ENCODE measurements at places on chromosomes 16 and 17.
A peak's percentile ranks its signal among the peaks of the same experiment; 100 is the strongest.

GRCh38 chr16:56348168-56349085, 76.9 kb downstream of the AMFR start:
- DNase-seq, result no peak

- peak; percentile 5 for DNase-seq
Observed at GRCh38 chr17:19996086-19996485, 13.1 kb upstream of the SPECC1 start.

GRCh38 chr16:87053016-87053982, 263.9 kb downstream of the C16orf95 start:
- no peak for DNase-seq

- no peak for DNase-seq
Observed at GRCh38 chr17:31692027-31692426, 167.0 kb downstream of the COPRS start.

DNA sequence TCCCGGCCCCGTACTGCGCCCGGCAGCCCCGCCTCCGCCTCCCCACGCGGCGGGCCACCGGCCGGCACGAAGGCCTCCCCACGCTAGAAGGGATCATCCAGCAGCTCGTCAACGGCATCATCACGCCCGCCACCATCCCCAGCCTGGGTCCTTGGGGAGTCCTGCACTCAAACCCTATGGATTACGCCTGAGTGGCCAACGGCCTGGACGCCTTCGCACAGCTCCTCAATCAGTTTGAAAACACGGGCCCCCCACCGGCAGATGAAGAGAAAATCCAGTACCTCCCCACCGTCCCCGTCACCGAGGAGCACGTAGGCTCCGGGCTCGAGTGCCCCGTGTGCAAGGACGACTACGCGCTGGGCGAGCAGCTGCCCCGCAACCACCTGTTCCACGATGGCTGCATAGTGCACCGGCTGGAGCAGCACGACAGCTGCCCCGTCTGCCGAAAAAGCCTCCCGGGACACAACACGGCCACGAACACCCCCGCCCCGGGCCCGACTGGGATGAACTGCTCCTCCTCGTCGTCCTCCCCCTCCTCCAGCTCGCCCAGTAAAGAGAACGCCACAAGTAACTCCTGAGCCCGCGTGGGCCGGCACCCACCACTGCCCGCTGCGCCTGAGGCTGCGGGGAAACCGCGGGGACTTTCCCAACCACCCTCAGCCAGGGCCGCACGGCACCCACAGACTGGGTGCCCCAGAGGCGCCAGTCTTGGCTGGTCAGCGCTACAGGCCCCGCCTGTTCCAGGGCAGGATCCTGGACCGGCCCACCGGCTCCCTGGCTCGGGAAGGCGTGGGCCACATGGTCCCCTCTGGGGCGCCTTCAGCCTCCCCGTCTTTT, 39.0 kb upstream of the AKAP1 start:
- DNase-seq, result no peak

DNA sequence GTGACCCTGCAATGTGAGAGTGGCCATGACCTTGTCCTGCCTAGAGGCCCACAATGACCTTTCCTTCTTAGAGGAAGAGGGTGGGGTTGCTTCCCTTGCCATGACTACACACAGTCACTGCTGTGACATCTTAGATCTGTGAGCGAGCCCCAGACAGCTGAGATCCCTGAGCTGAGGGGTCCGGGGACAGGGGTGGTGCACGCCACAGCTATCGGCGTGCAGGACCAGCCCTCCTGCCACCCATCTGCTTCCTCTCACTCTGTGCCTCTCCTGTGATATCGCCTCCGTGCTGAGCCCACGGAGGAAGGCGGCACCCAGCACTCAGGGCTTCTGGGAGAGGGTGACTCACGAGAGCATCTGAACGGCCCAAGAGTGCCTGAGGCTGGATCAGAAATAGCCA, 35.2 kb downstream of the KIAA0513 start:
- DNase-seq, result no peak

- no peak for DNase-seq
Observed at GRCh38 chr17:16267174-16267573, 50.2 kb downstream of the PIGL start.

DNA sequence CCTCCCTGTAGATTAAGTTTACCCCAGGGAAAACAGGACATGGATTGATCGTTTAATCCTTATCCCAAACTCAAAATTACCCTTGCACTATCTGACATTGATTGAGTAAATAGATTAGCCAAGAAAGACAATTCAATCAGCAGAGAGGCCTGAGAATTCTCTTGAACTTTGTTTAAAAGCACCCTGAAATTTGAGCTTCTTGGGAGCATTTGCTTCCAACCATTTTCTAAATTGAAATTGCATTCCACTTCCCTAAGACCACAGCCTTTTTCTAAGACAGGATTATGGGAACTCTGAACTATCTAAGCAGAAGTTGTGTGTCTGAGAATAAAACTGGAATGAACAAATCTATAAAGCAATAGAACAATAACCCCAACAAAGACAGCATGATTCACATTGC, 76.6 kb upstream of the TNRC6A start:
- no peak for DNase-seq

GRCh38 chr17:47987240-47987835, 16.4 kb downstream of the CDK5RAP3 start:
- DNase-seq, result no peak

DNA sequence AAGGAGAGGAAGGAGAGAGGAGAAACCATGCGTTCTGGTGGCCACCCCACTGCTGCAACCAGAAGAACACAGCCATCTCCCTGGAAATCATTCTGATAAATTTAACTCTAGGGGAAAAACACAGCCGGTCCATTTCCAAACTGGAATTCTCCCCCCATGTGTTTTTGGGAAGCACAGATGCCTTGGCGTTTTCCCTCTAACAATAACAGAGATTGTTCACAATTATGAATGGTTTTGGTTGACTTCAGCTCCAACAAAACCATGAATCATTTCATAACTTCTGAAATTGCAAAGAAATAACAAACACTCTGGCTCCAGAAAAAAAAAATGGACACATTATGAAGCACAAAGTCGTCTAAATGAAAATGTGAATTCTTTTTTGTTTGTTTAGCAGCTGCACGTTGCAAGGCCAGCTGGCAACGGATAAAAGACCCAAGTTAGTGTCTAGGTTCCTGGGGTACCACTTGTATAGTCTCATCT, 46.2 kb downstream of the GNAO1 start:
- no peak for DNase-seq

GRCh38 chr16:30046178-30046577, 15.1 kb upstream of the TLCD3B start:
- no peak for DNase-seq

DNA sequence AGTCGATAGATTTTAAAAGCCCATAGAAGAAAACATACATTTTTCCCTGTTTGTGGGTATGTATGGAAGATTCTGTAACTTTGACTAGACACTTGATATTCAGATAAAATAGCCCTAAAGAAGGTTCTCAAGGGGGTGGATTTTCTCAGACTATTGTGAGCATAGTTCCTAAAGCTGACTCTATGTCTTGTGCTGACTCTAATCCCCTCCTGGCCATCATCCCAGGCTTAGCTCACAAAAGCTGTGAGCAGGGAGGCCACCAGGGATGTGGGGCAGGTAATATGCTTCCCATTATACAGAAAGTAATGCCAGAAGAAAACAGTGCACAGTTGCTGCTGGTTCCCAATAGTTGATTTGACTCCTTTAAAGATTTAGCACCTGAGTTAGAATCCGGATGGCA, 32.0 kb downstream of the CDH13 start:
- DNase-seq, result no peak

DNA sequence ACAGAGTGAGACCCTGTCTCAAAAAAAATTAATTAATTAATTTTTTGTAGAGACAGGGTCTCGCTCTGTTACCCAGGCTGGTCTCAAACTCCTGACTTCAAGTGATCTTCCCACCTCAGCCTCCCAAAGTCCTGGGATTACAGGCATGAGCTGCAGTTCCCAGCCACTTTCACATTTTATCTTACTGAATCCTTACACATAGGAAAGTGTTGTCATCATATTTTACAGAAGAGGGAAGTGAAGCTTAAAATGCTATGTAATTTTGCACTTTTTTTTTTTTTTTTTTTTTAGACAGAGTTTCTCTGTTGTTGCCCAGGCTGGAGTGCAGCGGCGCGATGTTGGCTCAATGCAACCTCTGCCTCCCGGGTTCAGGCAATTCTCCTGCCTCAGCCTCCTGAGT, 21.1 kb upstream of the ZNF629 start:
- DNase-seq, result no peak

- DNase-seq, result no peak
Observed at GRCh38 chr16:73483076-73483791, 435.3 kb upstream of the ZFHX3 start.

- no peak for DNase-seq
Observed at GRCh38 chr17:8695241-8695640, 49.4 kb downstream of the CCDC42 start.

GRCh38 chr16:10519929-10520868, 60.2 kb downstream of the EMP2 start:
- DNase-seq, result no peak

DNA sequence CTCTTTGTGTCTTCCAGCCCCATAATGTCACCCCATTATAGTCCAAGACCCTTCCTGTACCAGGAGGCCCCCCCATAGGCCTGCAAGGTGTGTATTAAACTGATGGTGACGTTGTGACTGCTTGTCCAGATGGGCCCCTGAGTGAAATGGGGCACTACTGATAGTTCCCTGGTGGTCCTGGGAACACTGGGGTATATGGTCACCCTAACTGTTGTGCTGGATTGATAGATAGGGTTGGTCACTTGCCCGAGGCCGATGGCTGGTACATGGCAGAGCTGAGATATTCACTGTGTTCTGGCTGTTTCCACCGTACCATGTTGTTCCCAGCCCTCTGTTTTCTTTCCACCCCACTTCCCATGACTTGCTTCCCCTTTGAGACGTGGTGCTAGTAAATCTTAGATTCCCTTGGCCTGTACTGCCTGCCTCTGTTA, 4.3 kb downstream of the CNP start:
- DNase-seq, result no peak

- peak; percentile 67 for DNase-seq
Observed at GRCh38 chr17:27379888-27380533, 76.2 kb upstream of the KSR1 start.

- no peak for DNase-seq
Observed at GRCh38 chr16:7321661-7322060, 11.0 kb upstream of the RBFOX1 start.

DNA sequence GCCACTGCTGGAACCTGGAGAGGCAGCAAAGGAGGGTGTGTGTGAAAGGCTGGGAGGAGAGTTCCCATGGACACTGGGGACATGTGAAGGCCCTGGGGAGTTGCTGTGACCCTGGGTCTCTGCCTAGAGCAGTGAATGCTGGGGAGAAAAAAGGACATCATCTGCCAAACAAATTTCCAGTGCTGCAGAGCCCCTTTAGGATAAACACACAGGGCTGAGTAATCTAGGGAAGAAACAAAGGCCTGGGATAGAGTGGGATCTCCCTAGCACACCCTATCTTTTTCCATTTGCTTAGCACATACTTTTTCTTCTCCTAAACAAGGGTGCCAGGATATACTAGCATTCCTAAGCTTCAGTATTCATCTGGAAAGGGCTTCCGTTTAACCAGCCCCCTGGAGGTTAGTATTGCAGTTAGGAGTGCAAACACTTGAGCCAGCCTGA, 3.3 kb upstream of the HIGD1B start:
- no peak for DNase-seq

- DNase-seq, result no peak
Observed at GRCh38 chr16:69741519-69741918, 13.2 kb downstream of the NOB1 start.

DNA sequence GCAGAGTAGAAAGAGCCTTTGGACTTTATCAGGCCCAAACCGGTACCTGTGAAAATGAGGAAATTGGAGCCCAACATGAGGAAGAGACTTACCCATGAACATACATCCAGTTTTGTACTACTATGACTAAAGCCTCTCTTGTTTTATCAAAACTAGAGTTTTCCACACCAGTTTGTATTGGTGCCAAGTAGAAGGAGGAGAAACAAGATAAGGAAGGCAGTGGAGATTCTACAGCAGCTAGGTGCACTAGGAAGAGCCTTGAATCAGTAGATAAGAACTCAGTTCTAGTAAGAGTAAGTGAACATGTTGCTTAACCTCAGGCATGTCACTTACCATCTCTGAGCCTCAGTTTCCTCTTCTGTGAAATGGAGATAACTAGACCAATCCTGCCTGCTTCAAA, 13.7 kb upstream of the TMEM132E start:
- DNase-seq, result no peak

GRCh38 chr16:6993544-6993943, 339.1 kb upstream of the RBFOX1 start:
- DNase-seq, result no peak

DNA sequence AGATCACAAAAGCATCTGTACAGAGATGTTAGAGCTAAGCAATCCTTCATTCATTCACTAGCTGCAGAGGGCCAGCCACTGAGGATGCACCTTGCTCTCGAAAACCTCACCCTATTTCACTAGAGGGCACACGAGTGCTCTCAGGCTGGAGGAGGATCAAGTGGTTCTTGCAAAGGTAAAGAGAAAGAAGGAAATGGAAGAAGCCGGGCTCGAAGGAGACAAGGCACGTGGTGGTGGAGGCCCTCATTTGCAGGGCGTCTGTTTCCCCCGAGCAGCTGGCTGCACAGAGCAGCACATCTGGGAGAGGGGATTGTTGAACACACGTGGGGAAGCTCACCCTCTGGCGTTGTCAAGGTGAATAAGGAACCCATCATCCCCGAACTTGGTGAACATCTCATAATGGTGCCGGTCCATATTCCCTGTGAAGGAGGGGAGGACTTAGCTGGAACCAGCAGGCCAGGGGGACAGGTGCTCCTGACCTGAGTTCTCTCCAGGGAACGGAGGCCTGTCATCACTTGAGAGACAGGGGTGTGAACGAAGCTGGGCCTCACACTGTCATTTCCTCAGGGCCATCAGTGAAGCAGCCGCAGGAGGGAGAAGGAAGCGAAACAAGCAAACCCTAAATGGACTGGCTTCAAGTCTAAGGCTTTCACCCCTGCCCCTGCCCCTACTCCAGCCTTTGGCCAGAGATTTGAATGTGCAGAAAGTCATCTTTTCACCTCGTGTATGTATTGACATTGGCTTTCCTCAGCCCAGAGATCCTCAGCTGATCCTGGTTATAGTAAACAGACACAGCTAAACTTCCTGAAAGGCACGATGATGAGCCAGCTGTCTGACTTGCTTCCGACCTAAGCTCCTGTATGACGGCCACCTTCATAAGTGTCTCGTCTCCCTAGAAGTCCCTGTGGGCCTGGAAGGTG, 27.6 kb downstream of the PRKAR1A start:
- DNase-seq, result no peak

- DNase-seq, result no peak
Observed at GRCh38 chr17:50194140-50194933, 7.1 kb downstream of the COL1A1 start.
